ENCODE measurements at places on chromosomes 6 and 20.

DNA sequence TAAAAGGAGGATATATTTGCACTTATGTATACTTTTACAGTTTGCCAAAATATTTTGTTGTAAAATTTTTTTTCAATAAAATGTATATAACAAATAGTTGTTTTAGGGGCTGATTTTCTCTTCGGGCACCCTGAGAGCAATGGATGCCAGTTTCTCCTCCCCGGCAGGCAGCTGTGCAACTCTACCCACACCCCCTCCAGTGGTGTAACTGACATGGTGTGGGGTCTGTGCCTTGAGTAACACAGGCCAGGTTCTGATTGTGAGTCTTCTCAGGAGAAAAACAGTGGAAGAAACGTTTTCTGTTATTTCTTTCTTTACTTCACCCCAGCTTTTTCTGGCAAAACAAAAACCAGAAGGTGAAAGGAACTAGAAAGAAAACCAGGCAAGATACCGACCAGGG is 6.1 kb downstream of the FOXF2 start:
- no peak for DNase-seq

- no peak for DNase-seq
Measured at GRCh38 chr6:150537491-150537890, 62.2 kb upstream of the PLEKHG1 start.

GRCh38 chr20:3863317-3863716 is 16.7 kb downstream of the MAVS start:
- no peak for DNase-seq

- DNase-seq: no peak
Measured at GRCh38 chr20:38321959-38322598, 18.1 kb downstream of the BPI start.

DNA sequence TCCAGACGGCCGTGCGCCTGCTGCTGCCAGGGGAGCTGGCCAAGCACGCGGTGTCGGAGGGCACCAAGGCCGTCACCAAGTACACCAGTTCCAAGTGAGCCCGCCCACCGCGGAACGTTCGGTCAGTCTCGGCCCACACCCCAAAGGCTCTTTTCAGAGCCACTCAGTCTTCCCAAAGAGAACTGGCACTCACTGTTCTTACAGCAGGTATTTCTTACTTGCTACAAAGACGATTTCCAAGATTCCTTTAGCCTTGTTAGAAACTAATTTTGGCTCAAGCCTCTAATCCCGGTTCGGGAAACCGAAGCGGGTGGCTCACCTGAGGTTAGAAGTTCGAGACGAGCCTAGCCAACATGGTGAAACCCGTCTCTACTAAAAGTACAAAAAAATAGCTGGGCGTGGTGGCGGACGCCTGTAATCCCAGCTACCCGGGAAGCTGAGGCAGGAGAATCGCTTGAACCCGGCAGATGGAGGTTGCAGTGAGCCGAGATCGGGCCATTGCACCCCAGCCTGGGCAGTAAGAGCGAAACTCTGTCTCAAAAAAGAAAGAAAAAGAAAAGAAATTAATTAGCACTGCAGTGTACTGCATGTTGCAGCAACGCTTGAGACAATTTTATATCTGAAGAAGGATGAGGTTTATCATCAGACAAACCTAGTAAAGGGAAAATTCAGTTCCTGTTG is 73.1 kb downstream of the OR2B2 start:
- DNase-seq: no peak

GRCh38 chr6:2900821-2901644 is 2.1 kb downstream of the SERPINB9 start:
- no peak for DNase-seq
